Hippocampal formation (tissue), 2 donors: ENCODE measurements at places on chromosomes 16 and 17.

DNA sequence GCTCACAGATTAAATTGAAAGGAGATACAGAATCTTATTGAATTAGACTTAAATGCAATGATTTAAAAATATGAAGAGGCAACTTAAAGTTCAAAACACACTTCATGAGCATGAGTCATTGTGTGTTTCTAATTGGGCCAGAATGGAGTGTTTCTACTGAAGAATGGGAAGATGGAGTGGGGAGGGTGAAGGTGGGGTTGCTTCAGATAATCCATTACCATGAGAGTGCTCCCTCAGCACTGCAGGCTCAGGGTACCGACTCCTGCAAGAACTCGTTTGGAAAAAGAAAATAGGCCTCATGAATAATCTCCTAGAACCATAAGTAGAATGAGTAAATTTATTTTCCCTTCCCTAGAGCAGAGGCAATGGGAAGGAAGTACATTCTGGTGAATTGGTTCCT is 372.8 kb downstream of the TOX3 start:
- no peak for DNase-seq

GRCh38 chr16:65658787-65659220 is 536.9 kb upstream of the CDH11 start:
- DNase-seq, result no peak

- DNase-seq, result no peak
Measured at GRCh38 chr17:71286625-71287024, 834.2 kb upstream of the SOX9 start.

GRCh38 chr16:16014329-16015224 is 65.2 kb downstream of the ABCC1 start:
- no peak for DNase-seq

GRCh38 chr17:45782889-45783592 is 1.1 kb upstream of the CRHR1 start:
- no peak for DNase-seq

GRCh38 chr16:89697616-89698331 is 3.7 kb downstream of the SPATA2L start:
- DNase-seq, result no peak

GRCh38 chr16:1744338-1744840 is 27.0 kb downstream of the NME3 start:
- DNase-seq, result no peak

- DNase-seq, result no peak
Measured at GRCh38 chr17:42065201-42065600, 14.8 kb upstream of the C17orf113 start.

DNA sequence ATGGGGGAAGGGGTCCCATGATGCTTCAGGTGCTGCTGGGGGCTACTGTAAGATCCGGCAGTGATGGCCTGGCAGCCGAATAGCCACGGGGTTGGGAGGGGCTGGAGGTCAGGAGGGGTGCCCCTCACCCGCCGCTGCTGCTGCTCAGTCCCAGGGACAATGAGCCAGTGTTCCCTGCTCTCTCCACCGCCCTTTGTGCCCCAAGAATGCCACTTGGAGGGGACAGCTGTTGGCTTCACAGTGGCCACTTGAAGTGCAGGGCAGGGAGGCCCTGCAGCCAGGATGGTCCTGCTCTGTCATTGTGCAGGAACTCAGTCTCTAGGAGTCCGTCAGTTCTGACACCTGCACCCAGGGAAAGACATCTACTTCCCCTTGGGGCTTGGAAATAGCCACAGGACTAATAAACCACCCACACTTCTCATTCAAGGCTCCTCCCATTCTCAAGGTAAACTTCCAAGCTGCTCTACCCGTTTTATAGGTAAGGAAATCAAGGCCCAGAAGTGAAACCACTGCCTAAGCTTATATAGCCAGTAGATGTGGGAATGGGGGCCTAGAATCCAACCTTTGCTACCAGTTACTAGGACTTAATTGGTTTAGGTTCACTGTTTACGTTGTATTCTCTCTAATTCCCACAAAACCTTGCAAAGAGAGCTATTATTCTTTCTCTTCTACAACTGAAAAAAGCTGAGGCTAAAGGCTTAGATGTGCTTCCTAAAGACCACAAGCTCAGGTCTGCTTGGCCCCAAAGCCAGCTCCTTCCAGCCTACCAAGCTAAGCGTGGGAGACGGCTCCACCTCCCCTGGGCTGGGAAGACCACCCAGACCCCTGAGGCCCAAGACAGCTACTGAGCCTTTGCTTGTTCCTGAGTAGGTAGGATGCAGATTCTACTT is 6.2 kb upstream of the CPSF4L start:
- DNase-seq, result peak; percentile 76

- no peak for DNase-seq
Measured at GRCh38 chr16:46591257-46591656, 29.9 kb downstream of the SHCBP1 start.

GRCh38 chr17:8941520-8941919 is 24.0 kb downstream of the PIK3R5 start:
- DNase-seq, result no peak

DNA sequence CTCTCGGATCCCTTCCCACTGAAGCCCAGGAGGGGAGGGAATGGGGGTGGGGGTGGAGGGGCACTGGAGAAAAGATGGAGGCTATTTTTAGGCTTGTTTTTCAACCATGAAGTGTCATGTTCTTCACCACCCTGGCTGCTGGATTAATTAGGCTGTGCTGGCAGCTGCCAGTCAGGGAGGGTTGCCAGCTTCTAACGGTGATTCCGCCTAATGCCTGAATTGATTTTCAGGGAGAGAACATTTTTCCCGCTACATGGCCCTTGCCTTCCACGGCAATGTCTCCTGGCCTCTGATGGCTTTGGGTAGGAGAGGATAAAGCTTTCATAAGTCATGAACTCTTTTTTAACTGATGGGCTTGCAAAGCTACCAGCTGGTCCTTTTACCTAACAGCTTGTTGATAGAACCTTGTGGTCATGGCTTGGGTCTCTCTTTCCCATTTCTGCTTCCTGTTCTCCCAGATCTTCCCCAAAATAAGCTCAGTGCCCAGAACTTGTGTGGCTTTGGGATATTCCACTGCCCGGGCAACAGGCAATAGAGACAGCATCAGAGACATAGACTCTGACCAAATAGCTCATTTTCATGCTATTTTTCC is 167.4 kb downstream of the PITPNC1 start:
- DNase-seq, result no peak

- peak; percentile 14 for DNase-seq
Measured at GRCh38 chr16:47143677-47144558, at the start of gene NETO2. TSS of gene NETO2 (minus strand) at chr16:47143945. CDS start at chr16:47143612, 333 bp downstream.

- no peak for DNase-seq
Measured at GRCh38 chr16:56999409-57000270, 10.3 kb downstream of the NLRC5 start.

- no peak for DNase-seq
Measured at GRCh38 chr17:80353718-80354275, 61.2 kb upstream of the ENDOV start.

- DNase-seq, result no peak
Measured at GRCh38 chr17:39908789-39909352, 9.6 kb downstream of the GSDMB start.

- DNase-seq, result no peak
Measured at GRCh38 chr17:21193031-21193430, 20.9 kb downstream of the TMEM11 start.

DNA sequence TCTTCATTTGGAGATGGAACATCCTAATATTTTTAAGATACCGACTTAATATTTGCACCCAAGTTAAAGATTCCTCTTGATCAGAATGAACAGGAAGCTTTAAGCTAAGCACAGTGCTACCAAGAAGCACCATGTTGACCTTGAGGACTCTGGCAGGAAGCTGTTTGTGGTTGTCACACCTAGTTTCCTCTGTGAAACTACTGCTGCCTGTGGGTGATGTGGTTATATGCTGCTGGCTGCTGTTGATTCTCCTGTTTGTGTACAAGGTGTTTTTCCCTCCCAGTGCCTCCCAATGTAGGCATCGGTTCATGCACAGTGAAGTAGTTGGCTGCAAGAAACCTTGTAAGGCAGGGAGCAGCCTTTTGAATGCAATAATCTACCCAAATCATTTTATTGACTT is 23.4 kb downstream of the RBL2 start:
- no peak for DNase-seq

GRCh38 chr17:73226556-73227172 is 33.8 kb downstream of the COG1 start:
- no peak for DNase-seq

DNA sequence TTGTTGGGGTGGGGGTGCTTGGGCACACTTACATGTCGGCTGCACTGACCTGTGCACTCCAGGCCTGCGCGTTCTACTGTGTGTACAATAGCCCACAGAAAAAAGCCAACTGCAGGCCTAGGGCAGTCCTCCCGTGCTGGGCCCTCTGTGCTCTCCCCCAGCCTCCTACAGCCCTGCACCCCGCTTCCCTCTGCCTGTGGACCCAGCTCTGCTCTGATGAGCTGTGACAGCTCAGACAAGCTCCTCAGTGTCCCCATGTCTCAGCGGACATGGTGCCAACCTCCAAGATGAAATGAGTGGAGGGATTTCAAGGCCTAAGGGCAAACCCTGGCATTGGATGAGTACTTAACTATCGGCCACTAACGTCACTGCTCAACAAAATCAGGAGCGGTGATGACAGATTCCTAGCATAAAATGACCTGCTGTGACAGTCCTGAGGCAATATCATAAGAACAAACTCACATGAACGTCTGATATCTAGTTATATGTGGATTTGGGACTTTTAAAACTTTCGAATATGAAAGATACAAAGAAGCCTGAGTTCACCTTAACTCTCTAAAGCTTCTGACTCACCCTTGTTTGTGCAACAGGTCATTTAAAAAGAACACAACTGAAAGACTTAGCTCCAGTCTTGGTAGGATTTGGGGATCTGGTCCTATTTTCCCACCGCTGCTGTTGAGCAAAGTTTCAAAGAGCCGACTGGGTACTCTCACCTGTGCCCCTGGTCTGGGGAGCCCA is 34.7 kb downstream of the CCDC57 start:
- DNase-seq, result no peak

GRCh38 chr16:8088820-8089338 is 501.4 kb downstream of the TMEM114 start:
- no peak for DNase-seq

DNA sequence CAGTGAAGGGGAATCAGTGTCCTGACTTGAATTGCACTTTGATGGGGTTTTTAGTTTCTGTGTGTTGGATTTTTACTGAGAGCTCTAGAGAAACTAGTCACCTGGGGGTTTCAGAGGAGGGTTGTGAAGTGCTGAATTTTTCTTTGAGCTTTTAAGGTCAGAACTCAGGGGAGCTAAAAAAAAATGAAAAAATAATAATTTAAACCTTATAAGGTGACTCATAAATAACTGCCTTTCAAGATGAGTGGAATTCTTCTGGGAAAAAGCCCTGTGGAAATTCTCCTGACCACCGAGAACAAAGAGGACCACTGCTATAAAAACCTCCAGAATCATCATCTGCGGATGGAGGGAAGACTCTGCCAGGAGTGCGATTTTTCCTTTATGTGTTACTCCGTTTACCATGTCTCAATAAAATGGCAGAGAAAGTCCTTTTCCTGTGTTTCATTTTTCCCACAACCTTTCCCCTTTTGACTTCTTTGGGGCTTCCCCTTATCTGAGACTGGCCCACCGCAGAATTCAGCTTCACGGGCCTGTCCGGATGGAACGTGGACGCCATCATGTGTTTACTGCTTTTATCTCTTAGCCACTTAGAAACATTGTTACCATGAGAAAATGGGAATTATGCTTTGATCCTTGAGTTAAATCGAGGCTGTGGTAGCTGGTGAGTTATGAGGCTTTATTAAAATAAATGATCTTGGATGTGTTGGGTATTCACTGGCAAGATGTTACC is 39.7 kb downstream of the RPTOR start:
- no peak for DNase-seq

DNA sequence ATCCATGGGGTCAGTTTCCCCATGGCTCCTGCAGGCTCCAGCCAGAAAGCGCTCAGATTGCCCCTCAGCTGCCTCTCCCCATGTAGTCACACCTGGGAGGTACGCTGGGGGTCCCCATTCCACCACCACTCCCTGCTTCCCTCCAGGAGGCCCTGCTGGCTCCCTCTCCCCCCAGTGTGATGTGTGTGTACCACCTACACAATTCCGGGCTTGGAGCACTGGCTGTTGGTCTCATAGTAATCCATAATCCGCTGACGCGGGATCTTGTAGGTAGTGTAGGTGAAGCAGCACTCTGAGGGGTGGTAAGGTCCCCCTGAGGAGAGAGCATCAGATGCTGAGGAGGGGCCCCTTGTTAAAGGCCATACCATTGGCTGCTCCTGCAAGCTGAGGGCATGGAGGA is 2.4 kb downstream of the CCL14 start:
- DNase-seq, result no peak

- no peak for DNase-seq
Measured at GRCh38 chr17:73493956-73494926, 150.0 kb downstream of the SDK2 start.

DNA sequence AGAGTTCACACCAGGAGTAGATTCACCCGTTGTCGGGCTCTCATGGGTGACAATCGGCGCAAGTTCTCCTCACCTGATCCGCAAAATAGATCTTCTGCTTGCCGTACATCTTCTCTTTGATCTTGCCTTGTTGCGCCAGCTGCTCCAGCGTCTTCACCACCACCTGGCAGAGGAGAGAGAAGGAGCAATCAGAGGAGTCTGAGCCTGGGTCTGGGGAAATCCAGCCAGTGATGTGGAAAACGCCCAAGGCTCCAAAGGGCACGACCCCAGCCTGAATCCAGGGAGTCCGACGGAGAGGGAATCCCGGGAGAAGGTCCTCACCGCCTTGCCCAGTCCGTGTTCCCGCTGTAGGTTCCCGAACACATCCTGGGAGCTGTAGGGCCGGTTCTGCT is 393 bp downstream of the PSMC3IP start:
- DNase-seq, result no peak

- no peak for DNase-seq
Measured at GRCh38 chr17:67500261-67500660, 123.2 kb downstream of the PITPNC1 start.

DNA sequence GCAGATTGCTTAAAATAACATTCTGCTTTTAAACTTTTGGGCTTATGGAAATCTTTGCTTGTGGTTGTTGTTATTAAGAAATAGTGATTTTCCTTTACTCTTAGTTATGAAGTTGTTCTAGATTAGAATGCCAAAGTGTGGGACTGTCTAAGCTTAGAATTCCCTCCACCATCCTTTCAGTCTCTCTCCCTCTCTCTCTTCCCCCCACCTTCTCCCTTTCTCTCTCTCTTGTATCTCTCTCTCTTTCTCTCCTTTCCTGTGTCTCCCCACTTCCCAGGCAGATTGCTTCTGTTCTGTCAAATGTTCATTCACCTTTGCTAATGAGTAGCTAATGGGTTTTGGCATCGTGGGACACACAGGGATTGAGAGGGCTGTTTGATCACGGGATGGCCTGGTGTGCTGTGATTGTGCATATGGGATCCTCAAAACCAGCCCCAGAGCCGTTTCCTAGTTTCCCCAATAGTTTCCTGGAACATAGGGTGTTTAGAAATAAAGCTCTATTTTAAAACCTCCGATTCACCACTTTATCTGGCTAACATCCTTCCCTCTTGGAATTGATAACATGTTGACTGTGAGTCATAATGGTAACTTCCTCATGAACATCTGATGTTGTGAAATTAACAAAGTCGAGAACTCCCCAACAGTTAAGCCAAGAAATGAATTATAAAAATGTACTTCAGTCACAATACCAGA is 502.6 kb downstream of the TMEM114 start:
- peak; percentile 24 for DNase-seq

GRCh38 chr17:41492771-41493170 is 3.1 kb upstream of the KRT36 start:
- no peak for DNase-seq

GRCh38 chr16:980595-980854 is 1.0 kb upstream of the SOX8 start:
- DNase-seq, result no peak

GRCh38 chr16:29916979-29917378 is 9.0 kb downstream of the KCTD13 start:
- no peak for DNase-seq

- DNase-seq, result no peak
Measured at GRCh38 chr16:27245276-27246172, 23.0 kb downstream of the NSMCE1 start.
